Vein endothelial cell (primary cell): ENCODE measurements at places on chromosomes 1 and 21. TPM values are rescaled to one million over a fixed set of nuclear protein-coding genes. Genes with fewer than 3 reads are reported as not detected.

CFAP141 gene
- not detected in 2 replicates for total RNA-seq

SHC1 gene
- 312 and 348 TPM in 2 replicates for total RNA-seq

SLAMF1 gene
- not detected in 2 replicates for total RNA-seq

CSF3R gene
- not detected in 2 replicates for total RNA-seq

RPE65 gene
- total RNA-seq: not detected in 2 replicates

DCST1 gene
- not detected in 2 replicates for total RNA-seq

CLEC20A gene
- not detected in 2 replicates for total RNA-seq

KIF2C gene
- total RNA-seq: 16.7 and 25.4 TPM in 2 replicates

B4GALT3 gene
- 37.6 and 39.5 TPM in 2 replicates for total RNA-seq

MROH7 gene
- under 0.01 and 0.10 TPM in 2 replicates for total RNA-seq

F13B gene
- not detected in 2 replicates for total RNA-seq

KCNH1 gene
- total RNA-seq: 0.10 TPM in 1 of 2 replicates, not detected in the other

BCAN gene
- total RNA-seq: 0.10 TPM in 1 of 2 replicates, not detected in the other

INSRR gene
- total RNA-seq: not detected in 2 replicates

ZBTB7B gene
- total RNA-seq: 15.4 and 16.8 TPM in 2 replicates

RNF11 gene
- total RNA-seq: 127 and 136 TPM in 2 replicates

CRP gene
- total RNA-seq: 0.10 TPM in 1 of 2 replicates, not detected in the other

SIPA1L2 gene
- 12.7 and 19.9 TPM in 2 replicates for total RNA-seq

DDX59 gene
- total RNA-seq: 9.5 and 12.7 TPM in 2 replicates

TFF1 gene
- total RNA-seq: not detected in 2 replicates

TM2D1 gene
- total RNA-seq: 36.8 and 37.2 TPM in 2 replicates

CD5L gene
- total RNA-seq: not detected in 2 replicates

SAMD11 gene
- total RNA-seq: not detected in 2 replicates

UBR4 gene
- total RNA-seq: 134 and 160 TPM in 2 replicates

FAM72B gene
- 2.8 and 3.3 TPM in 2 replicates for total RNA-seq

FMN2 gene
- under 0.01 and 0.19 TPM in 2 replicates for total RNA-seq

LAMC2 gene
- total RNA-seq: 2.3 and 2.8 TPM in 2 replicates

MCOLN2 gene
- not detected in 2 replicates for total RNA-seq

BSND gene
- total RNA-seq: not detected in 2 replicates

LRRN2 gene
- not detected in 2 replicates for total RNA-seq

TAS1R1 gene
- not detected in 2 replicates for total RNA-seq

ZMYND12 gene
- 0.48 TPM in 1 of 2 replicates, not detected in the other for total RNA-seq

CDCA8 gene
- total RNA-seq: 8.8 and 18.6 TPM in 2 replicates
